ENCODE measurements at places on chromosomes 13 and 19.

DNA sequence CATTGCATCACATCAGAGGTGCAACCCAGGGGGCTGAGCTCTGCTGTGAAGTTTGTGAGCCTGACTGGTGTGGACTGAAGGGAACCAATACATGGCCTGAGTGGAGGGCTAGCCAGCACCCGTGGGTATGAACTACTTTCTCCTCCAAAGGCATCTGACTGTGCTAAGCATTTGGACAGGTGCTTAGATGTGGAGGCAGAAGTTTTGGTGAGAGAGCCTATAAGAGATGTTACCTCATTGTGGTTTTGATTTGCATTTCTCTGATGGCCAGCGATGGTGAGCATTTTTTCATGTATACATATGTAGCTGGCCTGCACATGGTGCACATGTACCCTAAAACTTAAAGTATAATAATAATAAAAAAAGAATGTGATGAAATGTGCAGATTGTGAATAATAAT lies 46.9 kb downstream of the TEX29 start:
- no peak for DNase-seq

DNA sequence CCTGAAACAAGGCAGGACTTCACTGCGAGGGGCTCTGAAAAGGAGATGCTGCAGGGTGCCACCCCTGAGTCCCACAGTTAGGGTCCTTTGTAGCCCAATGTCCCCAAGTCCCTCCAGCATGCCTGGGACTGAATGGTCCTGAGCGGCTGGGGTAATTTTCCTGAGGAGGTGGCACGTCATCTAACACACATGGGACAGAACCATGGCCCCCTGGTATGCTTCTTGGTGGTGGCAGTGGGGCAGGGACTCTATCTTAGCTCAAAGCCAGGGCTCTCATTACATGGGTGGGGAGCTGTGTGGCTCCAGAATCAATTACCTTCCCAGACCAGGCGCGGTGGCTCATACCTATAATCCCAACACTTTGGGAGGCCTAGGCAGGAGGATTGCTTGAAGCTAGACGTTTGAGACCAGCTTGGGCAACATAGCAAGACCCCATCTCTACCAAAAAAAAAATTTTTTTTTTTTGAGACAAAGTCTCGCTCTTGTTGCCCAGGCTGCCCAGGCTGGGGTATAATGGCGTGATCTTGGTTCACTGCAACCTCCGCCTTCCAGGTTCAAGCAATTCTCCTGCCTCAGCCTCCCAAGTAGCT lies 7.9 kb upstream of the SLC7A9 start:
- DNase-seq, result no peak

- DNase-seq, result no peak
Measured at GRCh38 chr13:85654227-85654626, 145.0 kb downstream of the SLITRK6 start.

- DNase-seq, result no peak
Measured at GRCh38 chr13:113553511-113554332, 30.8 kb upstream of the TFDP1 start.

DNA sequence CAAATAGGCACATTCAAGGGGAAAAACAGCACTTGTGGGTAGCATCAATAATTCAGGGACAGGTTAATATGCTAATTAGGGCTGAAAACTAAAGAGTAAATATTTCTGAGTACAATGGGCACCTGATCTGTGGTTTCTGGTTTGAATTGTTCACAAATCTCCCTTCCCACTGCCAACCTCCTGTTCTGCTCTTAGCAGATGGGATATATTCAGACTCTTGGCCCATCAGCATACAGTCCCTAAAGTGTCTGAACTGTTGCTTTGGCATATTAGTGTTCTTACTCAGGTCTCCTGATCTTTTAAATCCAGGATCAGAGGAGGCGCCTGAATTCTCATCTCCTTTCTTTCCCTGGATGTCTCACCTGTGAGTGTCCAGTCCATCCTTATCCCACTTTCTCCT lies 8.2 kb upstream of the LRCH1 start:
- no peak for DNase-seq

- DNase-seq, result no peak
Measured at GRCh38 chr13:99998261-99998660, 16.7 kb downstream of the ZIC2 start.

DNA sequence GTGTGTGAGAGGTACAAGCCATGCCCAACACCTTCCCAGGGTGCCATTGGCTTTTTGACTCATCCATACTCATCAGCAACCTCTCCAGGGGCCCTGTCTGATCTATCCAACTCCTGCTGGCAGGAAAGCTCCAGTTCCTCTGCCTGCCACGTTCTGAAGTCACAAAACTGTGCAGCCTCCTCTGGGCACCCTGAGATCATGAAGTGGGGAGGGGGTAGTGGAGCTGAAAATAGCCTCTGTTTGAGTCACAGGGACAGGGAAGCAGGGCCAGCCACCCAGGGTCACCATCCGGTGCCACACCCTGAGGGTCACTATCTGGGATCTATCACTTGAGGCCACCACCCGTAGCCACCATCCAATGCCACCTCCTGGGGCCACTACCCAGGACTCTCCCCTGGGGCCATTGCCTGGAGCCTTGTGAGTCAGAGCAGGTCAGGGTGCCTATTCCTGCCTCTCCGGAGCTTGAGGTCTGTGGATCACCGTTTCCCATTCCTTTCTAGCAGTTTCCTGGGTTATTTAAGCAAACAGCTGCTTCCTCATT lies 172.1 kb downstream of the NUFIP1 start:
- no peak for DNase-seq

GRCh38 chr19:9075064-9075949 lies 11.6 kb upstream of the OR1M1 start:
- DNase-seq, result no peak

DNA sequence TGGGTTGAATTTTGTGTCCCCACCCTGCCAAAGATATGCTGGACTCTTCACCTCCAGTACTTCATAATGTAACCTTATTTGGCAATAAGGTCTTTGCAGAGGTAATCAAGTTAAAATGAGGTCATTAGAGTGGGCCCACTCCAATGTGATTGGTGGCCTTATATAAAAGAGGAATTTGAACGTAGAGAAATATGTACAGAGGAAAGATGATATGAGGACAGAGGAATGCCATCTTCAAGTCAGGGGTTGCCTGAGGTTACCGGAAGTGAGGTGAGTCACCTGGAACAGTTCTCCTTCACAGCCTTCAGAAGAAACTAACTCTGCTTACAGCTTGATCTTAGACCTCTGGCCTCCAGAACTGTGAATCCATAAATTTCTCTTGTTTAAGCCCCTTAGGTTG lies 69.9 kb downstream of the GPC5 start:
- DNase-seq, result no peak

DNA sequence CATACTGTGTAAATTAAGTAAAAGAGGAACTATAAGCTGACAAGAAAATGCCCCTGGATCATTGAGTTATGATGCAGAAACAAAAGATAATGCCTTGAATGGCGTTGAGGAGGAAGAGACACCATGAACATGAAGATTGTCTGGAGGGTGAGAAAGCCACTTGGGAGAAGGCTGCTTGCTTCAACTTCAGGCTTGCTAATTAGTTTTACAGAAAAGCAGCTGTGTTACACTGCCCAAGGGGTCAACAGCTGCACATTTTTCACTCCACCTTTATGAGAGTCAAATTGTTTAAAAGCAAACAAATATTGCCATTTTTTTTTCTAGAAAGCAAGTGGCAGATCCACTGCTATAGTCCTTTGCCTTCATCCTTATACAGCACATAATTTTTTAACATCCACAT lies 35.5 kb upstream of the KLF12 start:
- no peak for DNase-seq

DNA sequence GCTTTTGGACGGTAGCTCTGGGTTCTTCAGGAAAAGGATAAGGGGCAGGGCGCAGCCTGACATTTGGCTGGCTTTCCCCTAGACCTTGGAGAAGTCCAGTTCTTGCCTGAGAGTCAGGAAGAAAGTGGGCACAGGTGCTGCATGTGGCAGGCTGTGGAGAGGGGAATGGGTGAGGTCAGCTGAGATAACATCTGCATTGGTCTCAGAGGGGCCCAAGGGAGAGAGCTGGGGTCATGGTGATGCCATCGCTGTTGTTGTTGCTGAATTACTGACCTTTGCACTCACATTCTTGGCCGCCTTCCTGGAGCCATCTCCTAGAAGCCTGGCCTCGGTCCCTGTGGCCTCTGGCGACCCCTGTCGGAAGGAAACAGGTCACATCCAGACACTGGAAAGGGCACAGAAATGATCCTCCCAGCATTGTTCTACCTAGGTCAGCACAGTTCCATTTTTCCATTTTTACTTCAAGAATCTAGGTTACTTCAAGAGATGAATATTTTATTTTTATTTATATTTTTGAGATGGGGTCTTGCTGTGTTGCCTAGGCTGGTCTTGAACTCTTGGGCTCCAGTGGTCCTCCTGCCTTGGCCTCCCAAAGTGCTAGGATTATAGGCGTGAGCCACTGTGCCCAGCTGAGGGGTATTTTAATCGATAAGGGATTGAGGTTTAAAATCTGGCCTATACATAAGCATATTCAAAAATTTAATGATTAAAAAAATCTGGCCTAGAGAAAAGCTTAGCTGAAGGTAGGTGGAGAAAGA lies 6.5 kb upstream of the LIPE start:
- DNase-seq, result peak; percentile 75

- no peak for DNase-seq
Measured at GRCh38 chr13:51834581-51835171, 10.3 kb downstream of the TMEM272 start.

- no peak for DNase-seq
Measured at GRCh38 chr13:75585153-75585552, 35.6 kb downstream of the UCHL3 start.

- no peak for DNase-seq
Measured at GRCh38 chr13:43676320-43676719, 110.5 kb downstream of the ENOX1 start.

DNA sequence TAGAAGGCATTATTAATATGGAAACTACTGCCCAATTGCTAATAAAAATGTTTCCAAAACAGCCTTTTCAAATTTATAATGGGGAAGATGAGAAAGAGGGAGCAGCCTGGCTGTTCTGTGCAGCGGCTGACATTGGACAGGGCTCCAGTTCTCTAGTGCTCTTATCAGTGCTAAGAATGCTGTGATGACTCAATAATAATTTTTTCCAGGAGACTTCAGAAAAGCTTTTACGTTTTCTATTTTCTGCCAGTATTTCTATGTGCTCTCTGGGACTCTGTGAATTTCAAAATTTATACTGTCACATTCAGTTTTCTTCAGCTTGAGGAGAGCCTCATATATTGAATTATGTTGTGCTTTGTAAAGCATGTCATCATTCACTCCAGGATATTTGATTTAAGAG lies 209.6 kb downstream of the VWA8 start:
- DNase-seq, result no peak

DNA sequence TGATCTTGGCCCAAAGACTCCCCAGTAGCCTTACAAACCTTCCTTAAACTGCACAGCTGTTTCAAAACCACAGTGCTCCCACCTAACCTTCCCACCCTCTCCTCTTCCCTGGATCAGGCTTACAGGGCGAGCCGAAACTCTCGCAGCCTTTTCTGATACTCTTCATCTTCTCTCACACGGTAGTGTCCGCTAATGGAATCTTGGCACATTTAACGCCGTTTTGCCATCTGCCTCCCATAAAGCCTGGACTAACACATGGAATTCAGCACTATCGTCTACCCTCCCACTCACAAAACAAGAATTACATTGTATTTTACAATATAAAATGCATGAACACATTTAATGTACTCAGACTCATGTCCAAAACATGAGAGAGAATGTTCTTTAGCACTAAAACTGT lies 135.9 kb downstream of the RAP2A start:
- no peak for DNase-seq

- no peak for DNase-seq
Measured at GRCh38 chr13:73146707-73147106, 87.9 kb downstream of the KLF5 start.

DNA sequence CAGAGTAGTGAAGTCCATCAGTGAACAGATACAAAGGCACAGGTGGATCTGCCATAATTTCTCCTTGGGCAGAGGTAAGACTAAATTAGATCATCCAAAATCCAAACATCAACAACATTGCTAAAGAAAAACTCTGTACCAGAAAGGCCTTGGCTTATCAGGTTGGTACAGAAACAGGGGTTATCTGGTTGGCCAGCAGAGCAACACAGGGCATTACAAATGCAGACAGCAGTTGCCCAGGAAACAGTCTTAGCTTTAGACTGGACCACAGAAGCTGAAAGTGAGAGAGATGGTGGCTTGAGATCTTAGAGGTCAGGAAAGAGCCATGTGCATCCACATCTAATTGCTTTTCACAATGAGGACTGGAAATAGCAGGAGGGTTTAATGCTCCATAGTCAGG lies 26.6 kb upstream of the DGKH start:
- DNase-seq, result no peak

DNA sequence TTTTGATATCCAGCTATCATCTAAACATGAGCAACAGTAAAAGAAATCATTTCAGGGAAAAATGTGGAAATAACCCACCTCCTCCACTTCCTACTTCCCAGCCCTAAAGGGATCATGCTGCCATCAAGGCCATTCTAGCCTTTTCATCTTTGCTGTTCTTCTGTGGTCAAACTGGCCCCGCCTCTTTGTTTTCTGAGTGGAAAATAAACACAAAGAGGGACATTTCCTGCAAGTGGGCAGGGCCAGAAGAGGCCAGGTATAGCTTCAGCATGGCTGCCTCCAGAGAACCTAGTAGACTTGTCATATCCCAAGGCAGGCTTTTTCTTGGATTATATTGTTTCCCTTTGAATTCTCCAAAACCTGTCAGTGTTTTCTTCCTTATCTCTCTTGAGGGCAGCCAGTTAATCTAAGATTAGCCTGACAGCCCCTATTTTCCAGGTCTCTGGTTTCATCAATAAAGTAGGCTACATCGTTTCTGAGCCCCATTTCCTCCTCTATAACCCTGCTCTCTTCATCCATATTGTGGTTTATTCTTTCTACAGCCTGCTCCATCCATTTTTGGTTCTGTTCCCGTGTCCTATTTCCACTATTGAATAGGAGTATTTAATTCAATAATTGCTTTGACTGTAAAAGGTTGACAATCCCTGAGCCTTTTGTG lies 117.6 kb downstream of the GPC6 start:
- no peak for DNase-seq

GRCh38 chr13:19324325-19324724 lies 142.7 kb upstream of the TUBA3C start:
- no peak for DNase-seq

- no peak for DNase-seq
Measured at GRCh38 chr19:35977446-35978222, 17.4 kb upstream of the SDHAF1 start.

GRCh38 chr19:45403272-45403671 lies 1.6 kb downstream of the PPP1R13L start:
- no peak for DNase-seq

GRCh38 chr13:90405301-90405700 lies 942.2 kb upstream of the MIR17HG start:
- no peak for DNase-seq

Measured in CD8-positive, alpha-beta memory T cell (primary cell).